ENCODE measurements at places on chromosomes 12 and 14.

DNA sequence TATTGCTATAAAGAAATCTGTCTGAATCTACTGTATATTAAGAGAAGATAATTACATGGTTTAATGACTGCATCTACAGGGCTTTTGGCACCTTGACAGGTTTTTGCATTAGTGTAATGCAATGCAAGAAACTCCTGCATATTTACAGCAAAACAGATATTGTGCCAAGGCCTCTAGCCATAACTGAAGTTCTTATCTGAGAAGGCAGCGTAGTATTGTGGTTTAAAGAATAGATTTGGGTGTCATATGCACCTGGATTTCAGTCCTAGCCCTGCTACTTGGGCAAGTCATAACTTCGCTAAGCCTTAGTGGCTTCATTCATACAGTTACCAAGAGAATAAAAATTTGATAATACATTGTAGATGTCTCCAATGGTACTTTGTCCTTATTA, 350.1 kb downstream of the CCDC91 start:
- DNase-seq = no peak

DNA sequence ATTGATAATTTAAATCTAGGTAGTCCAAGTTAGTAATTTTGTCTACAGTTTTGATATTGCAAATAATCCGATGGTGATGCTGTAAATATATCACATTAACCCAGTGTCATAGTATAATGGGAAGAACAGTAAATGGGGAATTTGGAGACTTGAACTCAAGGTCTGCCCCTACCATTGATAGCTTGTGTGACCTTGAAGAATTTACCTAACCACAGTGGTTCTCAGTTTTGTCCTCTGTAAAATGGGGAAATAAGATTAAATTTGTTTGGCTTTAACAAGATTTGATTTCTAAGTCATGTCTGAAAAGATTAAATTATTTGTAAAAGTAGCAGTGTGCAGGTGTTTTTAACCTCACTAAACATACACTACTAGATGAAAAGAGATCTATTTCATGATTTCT, 100.9 kb downstream of the UNC79 start:
- no peak for DNase-seq

DNA sequence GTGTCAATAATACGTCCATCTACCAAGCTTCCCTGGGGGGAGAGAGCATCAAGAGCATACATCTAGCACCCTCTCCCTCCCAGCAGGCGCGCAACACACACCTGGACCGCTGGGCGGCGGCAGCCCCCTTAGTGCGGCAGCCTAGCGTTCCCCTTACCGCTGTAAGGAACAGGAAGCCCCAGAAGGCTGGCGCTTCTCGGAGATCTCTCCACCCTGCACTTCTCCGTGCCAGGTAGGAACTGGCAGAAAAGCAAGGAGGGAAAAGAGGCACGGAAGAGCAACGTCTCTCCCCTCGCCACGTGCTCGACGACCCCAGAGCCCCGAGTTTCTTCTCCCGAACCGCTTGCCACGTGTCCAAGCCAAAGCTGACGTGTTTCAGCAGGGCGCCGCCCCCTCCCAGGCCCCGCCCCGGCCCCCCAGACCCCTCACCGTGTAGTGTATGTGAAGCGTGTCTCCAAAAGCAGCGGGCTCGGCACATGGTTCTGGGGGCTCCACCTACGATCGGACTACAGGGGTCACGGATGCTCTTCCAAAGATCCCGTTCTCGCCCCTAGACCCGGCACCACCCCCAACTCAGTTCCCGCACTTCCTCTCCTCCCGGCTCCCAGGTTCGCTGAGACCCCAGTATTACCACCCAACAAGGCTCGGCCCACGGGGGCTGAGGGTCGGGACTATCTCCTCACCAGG, 532 bp downstream of the FKBP11 start:
- DNase-seq = peak; percentile 67

GRCh38 chr12:29223956-29224543, 75.0 kb downstream of the FAR2 start:
- DNase-seq = no peak

DNA sequence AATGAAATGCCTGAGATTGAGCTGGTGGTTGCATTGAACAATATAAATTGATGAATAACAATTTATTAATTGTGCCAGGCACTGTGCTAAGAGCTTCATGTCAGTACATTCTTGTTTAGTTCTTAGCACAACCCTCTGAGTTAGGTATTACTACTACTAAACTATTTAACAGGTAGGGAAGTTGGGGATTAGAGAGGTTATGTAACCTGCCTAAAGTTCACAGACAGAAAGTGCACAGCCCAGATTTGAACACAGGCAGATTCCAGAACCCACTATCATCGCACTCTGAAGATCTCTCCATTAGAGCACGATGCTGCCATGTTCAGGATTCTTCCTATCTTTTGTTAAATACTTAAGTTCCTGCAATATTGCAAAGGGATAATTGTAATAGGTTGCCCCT, 49.3 kb downstream of the ETV6 start:
- DNase-seq = no peak

GRCh38 chr14:79732911-79733655, 478.2 kb downstream of the DIO2 start:
- no peak for DNase-seq

GRCh38 chr14:59961518-59962062, 41.6 kb downstream of the LRRC9 start:
- no peak for DNase-seq

DNA sequence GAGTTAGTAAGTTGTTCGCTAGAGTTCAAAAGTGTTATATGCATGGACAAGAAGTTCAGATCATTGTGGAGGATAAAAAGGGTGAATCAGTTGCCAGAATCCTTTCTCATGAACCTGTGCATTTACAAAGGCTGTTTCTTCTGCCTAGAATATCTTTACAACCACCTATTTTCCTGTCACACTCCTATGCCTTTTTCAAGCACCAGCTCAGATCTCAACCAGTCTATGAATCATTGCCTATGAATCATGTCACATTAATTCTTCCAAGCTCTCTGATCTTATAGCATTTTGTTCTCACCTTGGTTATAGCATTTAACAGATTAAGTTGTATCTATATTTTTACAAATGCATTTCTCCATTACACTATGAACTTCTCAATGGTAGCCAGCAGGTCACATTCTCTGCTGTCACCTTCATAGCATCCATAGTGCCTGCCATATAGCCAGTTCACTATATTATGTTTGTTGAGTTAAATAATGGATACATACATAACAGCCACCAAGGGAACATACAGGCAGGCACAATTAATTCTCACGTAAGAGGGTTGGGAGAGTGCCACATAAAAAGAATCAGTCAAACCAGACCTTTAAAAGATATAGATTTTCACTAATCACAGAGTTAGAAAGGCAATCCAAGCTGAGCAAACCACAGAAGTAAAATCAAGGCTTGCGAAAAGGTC, 573.0 kb downstream of the FOXG1 start:
- DNase-seq = no peak

GRCh38 chr12:106308121-106308520, 5.6 kb downstream of the TCP11L2 start:
- no peak for DNase-seq

DNA sequence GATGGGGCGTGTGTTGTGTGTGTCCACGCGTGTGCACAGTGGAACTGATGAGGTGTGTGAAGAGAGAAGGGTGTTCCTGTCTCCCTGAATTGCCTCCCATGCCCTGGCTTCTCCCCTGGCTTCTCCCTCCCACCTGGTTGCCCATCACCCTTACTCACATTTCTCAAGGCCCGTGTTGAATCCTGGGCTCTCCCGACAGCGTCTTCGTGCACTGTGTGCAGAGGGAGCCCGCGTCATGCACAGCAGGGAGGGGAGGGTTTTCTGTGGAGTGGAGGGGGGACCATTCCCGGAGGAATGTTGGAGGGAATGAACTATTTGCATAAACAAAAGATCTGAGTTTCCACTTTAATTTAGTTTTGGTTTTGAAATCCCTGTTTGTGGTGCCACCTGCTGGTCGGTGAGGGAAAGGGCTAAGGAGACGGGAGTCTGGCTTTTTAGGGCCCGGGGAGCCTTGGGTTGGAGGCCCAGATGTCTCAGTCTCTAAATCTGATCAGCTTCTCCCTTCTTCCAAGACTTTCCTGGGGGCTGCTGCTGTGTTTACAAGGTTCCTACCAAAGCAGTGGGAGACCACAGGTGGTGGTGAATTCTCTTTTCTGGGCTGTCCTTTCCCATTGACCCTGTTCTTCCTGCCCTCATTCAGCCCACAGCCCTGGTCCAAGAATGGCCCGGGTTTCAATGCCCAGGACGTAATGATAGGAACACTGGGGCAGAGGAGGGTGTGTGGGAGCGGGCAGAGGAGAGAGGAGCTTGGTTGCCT, at the start of gene C1R:
TSS of gene C1R (minus strand) at position 217 of the 757 bp plus-strand sequence. CDS start at position 160, 57 bp downstream.
- DNase-seq = peak; percentile 46

- DNase-seq = no peak
Measured at GRCh38 chr14:66944872-66945271, 244.4 kb upstream of the GARIN2 start.

GRCh38 chr14:61750708-61751474, 11.3 kb upstream of the SNAPC1 start:
- DNase-seq = peak; percentile 45

DNA sequence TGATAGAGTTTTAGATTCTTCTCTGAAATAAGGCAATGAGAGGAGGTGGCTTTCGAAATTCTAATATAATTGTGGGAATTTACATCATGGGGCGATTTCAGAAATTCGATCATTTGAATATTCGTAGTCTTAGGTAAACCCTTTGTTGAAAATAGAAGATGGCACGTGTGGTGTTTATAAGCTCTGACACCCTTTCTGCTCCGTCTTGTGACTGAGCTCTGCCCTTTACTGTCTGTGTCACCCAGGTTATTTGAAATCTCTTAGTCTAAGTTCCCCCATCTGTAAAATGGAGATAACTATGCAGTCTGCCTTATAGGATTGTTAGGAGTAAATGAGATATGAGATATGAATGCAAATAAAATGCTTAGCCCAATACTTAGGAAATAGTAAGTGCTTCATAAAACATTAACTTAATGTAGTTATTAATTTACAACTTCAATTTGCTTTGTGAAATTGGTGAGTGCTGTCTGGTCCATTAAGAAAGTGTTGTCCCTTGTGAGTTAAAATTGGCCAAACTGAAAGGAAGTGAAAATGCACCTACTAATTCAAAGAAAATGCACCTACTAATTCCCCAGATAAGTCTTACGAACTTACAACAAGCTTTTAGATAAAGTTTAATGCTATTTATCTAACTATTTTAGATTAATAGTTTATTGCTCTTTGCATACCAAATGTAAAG, 1.5 kb downstream of the BMAL2 start:
- no peak for DNase-seq

DNA sequence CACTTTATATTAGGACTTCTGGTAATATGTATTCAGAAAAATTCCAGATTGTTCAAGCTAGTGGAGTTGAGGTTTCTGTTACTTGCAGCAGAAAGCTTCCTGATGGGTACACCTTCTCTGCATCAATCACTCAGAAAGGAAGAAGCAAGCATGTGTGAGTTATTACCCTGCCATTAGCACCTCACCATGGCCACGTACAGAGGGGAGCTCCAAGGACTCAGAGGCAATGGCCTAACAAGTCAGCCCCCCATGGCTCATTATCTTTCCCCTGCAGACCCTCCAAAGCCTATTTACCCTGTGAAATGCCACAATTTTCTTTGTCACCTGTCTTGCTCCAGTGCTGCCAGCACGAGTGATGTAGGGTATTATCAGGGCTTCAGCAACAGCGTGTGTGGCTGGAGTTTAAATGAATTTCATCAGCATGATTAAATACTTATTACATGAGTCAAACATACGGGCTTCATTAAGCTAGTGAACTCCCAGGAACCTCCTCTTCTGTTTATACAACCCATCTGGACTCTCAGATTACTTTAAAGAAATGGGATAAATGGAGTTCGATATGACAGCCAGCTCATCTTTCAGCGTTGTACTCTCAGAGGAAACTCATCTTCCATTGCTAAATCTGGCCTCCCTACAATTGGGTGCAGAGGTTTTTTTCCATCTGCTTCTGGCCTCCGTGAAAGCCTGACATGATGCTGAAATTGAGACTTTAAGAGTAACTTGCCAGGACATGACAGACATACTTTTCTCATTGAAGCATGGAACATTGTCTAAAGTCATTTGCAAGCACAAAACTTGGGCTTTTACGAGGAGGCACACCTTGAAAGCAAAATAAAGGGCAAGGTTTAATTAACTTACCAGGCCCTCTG, 135.9 kb downstream of the TMEM30B start:
- no peak for DNase-seq

DNA sequence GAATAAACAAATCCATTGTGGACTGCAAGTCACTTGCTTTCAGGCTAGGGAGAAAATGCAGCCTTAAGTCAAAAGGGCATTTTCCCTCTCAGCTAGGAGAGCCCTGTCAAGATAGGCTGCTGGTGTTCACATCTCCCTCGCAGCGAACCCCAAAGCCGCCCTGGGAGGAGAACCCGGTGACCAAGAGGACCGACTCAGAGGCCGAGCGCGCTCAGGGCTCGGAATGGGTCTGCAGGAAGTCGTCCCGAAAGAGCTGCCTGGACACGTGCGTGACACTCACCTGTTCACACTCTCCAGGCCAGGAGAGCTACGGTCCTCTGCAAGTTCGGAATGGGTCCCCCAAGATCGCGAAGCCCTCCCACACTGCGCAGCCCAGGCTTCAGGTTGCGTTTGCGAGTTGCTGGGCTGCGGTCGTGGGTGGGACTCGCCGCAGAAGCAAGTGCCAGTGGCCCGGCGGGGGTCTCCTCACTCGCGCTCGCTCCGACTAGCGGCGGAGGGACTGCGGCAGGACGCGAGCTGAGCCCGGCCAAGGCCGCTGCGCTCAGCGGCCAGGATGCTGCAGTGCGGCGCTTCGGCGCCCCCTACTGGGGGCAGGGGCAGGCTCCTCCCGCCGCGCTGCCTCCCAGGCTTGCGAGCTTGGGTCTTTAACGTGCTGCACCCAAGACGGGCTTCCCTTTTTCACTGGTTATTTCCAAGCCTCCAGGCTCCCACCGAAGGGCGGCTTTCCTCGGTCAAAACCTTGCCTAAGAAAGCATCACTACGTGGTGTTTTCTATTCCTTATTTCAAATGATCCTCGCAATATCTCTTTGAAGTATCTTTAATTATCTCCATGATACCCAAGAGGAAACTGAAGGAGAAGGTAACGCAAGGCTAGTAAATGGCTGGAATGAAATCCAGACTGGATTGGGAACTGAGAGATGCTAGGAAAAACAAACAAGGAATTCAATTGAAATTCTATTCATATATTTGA, at the start of gene RERG:
TSS of gene RERG (minus strand) at position 503 of the 971 bp plus-strand sequence. CDS start 3,928 bp downstream, outside the sequence.
- DNase-seq = peak; percentile 27

- no peak for DNase-seq
Measured at GRCh38 chr14:35696575-35696974, 112.5 kb downstream of the RALGAPA1 start.
